ENCODE measurements at places on chromosomes 5 and 9. TPM values are rescaled to one million over a fixed set of nuclear protein-coding genes. Genes with fewer than 3 reads are reported as not detected.

SH3TC2 gene
- 4.3 TPM for total RNA-seq

GRCh38 chr9:129574911-129575585, 45.9 kb downstream of the C9orf50 start:
- no peak overlapping the region for H3K27ac ChIP-seq
- DNase-seq: no peak
- H3K4me3 ChIP-seq: no peak overlapping the region
- H3K4me1 ChIP-seq: peaks cover 7% of the 10 kb centered on the region

GRCh38 chr9:96116275-96117064, 185.5 kb downstream of the HSD17B3 start:
- H3K4me3 ChIP-seq: no peak overlapping the region
- DNase-seq: no peak
- no peak overlapping the region for H3K27ac ChIP-seq

DNA sequence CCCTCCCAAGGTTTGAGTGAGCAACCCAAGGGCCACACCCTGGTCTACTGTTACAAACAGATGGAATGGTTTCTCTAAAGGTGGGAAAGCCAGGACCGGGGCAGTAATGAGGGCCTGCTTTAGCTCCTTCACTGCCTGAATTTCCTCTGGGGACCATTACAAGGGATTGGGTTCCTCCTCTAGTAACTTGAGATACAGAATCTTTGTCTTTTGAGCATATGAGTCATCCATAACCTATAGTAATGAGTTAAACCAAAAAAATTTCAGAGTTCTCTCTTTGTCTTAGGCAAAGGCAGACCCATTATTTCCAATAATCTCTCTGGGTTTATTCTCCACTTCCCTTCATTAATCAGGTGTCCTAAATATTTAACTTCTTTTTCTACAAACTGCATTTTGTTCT, 618.8 kb downstream of the HINT1 start:
- H3K4me3 ChIP-seq: no peak overlapping the region
- no peaks in the 10 kb centered on the region for H3K36me3 ChIP-seq
- H3K27ac ChIP-seq: no peak overlapping the region
- peaks cover 12% of the 10 kb centered on the region for H3K4me1 ChIP-seq

DNA sequence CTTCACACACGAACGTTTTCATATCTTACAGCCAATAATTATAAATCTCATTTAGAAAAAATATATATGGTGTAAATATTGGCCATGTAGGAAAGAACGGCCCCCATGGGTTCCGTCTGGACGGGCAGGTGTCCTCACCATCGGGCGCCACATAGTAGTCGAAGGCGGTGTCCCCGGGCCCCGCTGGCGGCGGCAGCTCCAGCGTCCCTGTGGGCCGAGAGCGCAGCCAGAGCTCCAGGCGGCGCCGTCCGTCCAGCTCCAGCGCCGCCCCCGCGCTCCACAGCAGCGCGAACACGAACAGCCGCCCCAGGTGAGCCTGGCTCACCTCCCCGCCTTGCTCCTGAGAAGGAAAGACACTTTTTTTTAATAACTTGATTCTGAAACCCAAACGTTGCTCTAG, 134.6 kb downstream of the DNAH5 start:
- H3K36me3 ChIP-seq: no peaks in the 10 kb centered on the region
- H3K4me3 ChIP-seq: no peak overlapping the region
- H3K27ac ChIP-seq: no peak overlapping the region
- H3K4me1 ChIP-seq: no peaks in the 10 kb centered on the region
- H3K27me3 ChIP-seq: no peaks in the 10 kb centered on the region

DNA sequence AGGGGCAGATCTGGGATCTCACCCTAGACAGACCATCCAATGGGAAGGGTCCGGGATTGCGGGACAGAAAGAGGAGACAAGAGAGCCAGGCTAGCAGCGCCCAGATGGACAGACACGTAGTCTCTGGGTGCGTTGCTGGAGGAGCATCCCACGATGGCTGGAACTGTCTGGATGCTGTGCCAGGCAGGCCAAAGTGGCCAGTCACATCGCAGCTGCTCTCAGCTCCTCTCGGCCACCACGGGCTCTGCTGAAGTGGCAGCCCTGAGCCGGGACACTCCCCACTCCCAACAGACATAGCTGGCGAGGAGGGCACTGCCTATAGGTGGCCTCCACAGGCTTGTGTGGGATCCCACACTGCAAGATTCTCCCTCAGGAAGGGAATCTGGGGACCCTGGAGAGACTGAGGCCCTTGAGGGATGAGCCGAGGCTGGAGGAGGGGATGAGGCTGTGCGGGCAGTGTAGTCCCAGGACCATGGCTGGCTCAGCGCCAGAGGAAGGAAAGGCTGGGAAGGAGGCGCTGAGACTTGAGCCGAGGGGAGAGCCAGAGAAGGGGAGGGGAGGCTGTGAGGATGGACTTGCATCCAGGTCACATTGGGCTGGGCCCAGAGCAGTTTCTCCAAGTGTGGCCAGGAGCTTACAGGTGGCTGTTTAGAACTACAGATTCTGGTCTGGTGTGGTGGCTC, 10.3 kb upstream of the WDR5 start:
- no peak overlapping the region for H3K4me3 ChIP-seq
- no peaks in the 10 kb centered on the region for H3K4me1 ChIP-seq
- H3K27ac ChIP-seq: no peak overlapping the region
- DNase-seq: no peak
- no peaks in the 10 kb centered on the region for H3K36me3 ChIP-seq
